ENCODE measurements at places on chromosomes 7 and 10. TPM values are rescaled to one million over a fixed set of nuclear protein-coding genes. Genes with fewer than 3 reads are reported as not detected.

DNA sequence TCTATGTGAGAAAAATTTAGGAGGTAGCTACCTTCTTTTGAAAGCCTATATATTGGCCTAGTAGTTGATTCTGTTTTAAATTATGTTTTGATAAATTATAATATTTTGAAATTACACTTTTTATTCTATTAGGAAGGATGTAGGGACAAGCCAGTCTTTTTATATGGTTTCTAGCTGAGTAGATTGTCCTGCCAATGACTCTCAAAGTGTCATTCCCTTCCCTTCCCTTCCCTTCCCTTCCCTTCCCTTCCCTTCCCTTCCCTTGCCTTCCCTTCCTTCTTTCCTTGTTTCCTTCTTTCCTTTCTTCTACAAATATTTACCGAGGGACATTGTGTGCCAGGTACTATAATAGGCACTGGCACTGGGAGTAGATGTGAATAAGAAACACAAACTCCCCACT, 99.7 kb upstream of the HDAC9 start:
- no peak for DNase-seq

DNA sequence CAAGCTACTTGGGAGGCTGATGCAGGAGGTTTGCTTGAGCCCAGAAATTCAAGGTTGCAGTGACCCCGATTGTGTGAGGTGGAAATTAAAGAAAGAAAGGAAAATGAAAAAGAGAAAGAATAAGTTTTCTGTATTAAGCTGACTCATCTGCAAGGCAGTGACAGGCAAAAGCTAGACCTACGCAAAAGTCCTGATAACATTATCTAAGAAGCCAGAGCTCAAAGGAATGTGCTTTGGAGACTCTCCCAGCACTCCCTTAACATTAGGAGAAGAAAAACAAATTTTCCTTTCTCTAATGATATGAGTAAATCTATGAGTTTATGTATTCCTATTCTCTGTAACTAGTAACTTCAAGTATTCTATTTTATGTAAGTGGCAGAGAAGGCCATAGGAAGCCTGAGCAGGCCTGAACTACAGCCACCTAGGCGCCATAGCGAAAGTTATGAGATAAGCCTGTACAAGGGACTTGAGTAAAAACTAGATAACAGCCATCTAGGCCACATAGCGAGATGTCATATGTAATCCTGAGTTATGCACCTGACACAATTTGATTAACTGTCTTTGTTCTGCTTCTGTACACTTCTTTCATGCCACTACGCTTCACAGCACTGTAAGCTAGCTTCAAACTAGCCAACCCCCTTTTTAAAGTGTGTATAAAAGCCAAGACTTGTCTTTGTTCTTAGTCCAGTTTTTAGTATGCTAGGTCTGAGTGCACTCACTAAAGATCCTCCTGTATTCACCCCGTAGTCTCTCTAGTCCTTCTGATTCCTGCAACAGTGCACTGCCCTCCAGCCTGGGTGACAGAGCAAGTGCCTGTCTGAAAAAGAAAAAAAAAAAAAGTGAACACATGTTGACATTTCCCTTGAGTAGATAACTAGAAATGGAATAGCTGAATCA, 9.4 kb upstream of the ZWINT start:
- DNase-seq = no peak

DNA sequence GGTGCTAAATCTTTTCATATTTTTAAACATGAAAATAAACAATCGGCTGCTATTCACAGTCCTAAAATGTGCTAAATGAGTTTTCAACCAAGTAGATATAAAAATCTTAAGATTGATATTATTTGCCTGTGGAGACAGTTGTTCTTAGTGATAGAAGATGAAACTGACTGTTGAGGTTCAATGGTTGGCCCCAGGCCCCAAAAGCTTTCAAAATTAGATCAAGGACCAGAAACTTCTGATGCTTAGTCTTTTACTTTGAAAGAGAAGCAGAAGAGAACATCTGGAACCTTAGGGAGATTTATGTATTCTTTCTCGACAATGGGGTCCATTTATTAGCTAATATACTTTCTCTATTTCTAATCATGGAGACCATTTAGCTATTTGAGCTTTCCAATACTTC, 155.8 kb downstream of the REEP3 start:
- DNase-seq = no peak

- no peak for DNase-seq
Measured at GRCh38 chr7:5351507-5352265, 68.9 kb downstream of the SLC29A4 start.

DNA sequence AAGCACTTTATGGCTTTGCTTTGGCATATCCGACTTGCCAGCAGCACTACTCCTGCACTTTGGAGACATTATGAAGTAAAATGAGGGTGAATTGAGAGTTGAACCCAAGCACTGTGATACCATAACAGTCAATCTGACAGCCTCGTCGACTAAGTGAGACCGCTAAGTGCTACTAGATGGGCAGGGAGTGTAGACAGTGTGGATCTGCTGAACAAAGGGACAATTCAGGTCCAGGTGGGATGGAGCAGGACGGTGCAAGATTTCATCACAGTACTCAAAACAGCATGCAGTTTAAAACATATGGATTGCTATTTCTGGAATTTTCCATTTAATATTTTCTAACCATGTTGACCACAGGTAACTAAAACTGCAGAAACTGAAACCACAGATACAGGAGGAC, 20.8 kb upstream of the PRTFDC1 start:
- DNase-seq = no peak

The SKIDA1 gene
- 1.3 TPM for total RNA-seq

GRCh38 chr10:113932854-113933253, 78.4 kb downstream of the NHLRC2 start:
- no peak for DNase-seq

DNA sequence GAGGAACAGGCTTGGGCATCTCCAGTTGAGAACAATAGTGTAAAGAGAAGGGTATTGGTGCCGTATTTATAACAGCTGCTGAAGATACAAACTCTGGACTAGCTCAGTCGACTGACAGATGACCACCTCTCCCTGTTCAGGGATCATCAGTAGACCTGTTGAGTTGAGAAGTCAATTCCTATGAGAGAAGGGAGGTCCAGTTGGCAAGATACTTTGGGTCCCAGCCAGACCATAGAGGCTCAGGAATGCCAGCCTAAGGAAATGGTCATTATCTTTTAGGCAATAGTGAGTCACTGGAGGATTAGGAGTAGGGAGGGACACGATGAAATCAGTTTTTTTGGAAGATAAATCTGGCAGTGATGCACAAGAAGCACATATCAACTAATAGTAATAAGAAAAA, 202.9 kb downstream of the TRIL start:
- DNase-seq = peak; percentile 77

GRCh38 chr10:63054889-63055611, 78.1 kb upstream of the NRBF2 start:
- no peak for DNase-seq

DNA sequence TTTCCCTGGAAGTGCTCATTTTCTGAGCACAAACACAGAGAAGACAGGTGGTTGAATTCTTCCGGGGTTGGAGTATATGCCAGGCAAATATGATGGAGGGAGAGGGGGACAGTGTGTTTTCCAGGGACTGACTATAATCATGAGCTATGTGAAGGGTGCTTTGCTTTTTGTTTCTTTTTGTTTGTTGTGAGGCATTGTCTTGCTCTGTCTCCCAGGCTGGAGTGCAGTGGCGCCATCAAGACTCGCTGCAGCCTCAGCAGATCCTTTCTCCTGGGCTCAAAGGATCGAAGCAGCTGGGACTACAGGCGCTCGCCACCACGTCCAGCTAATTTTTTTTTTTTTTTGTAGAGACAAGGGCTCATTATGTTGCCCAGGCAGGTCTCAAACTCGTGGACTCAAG, 47.3 kb upstream of the CPN1 start:
- no peak for DNase-seq

GRCh38 chr7:120942861-120943260, 7.7 kb upstream of the ING3 start:
- no peak for DNase-seq

- DNase-seq = no peak
Measured at GRCh38 chr10:96708456-96708855, 11.9 kb downstream of the PIK3AP1 start.

DNA sequence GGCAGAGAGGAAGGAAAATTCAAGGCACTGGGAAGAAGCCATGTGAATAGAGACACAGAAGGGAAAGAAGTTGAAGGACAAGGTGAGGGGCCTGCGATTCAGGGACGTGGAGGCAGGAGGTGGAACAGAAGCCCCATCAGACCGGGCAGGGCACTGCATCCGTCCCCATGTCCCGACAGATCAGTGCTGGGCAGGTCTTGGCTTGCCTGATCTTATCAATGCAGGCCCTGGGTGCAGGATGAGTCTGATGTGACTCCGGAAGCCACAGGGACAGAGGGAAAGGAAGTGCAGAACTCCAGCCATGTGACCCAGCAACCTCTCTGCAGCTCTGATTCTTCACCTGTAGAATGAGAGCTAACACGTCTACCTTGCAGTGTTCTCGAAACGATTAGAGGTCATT, 136.2 kb upstream of the CTBP2 start:
- no peak for DNase-seq

The NEBL gene
- not detected for total RNA-seq

- no peak for DNase-seq
Measured at GRCh38 chr7:44273681-44274622, 51.4 kb downstream of the CAMK2B start.

The PRSS37 gene
- not detected for total RNA-seq

DNA sequence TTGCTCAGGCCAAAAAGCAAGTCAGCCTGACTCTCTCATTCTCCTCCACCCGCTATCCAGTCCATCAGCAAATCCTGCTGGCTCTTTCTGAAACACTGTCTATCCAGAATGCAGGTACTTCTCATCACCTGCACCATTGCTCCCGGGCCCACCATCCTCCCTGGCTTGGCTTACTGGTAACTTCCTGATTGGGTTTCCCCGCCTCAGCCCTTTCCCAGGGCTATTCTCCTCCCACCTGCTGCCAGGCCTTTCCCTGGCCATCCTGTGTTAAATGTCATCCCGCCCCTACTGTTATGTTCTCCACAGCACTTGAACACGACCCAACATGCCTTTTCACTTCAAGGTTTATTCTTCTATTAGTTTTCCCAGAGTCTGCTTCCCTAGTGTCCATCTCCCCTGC, 124.0 kb downstream of the CNNM2 start:
- no peak for DNase-seq

The RPP38 gene
- 6.6 TPM for total RNA-seq

GRCh38 chr7:31767686-31768358, 80.8 kb downstream of the PPP1R17 start:
- no peak for DNase-seq

GRCh38 chr10:83522881-83523386, 616.4 kb upstream of the GHITM start:
- DNase-seq = no peak

DNA sequence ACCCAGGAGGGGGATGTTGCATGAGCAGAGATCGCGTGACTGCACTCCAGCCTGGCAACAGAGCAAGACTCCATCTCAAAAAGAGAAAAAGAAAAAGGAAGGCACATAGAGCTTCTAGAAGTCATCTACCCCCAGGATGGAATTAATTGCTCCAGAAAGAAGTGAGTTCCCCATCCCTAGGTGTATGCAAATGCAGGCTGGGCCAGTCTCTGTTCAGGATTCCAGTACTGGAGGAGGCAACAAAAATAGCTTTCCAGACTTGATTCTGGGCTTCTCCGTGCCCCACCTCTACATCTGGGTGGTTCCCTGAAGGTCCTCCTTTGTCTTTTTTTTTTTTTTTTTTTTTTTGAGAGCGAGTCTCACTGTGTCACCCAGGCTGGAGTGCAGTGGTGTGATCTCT, 28.6 kb downstream of the CASTOR2 start:
- DNase-seq = no peak

GRCh38 chr10:122271076-122271475, at the start of gene BTBD16:
BTBD16 (plus strand) TSS chr10:122271296; CDS start chr10:122275082, 3,786 bp downstream.
- no peak for DNase-seq

DNA sequence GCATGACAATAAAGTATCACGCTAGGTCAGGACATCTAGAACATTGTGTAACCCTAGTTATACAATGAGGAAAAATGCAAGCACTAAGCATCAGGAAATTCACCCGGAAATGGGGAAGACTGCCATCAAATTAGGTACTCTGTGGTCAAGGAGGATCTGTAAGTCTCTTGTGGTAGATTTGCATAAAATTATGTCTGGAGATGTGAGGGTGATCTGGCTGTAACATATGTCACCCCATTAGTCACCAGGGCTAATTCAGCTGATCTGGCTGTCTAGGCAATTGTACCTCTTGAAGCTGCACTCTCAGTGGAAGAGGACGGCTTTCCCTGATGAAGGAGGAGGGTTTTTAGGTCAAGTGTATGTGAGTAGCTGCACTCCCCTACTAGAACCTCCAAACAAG, 14.8 kb downstream of the AKR1D1 start:
- peak; percentile 19 for DNase-seq

- no peak for DNase-seq
Measured at GRCh38 chr7:4774007-4774406, 1.4 kb upstream of the AP5Z1 start.

GRCh38 chr10:114319406-114320248, 80.6 kb downstream of the VWA2 start:
- no peak for DNase-seq

The CYP3A4 gene
- 0.11 TPM for total RNA-seq

DNA sequence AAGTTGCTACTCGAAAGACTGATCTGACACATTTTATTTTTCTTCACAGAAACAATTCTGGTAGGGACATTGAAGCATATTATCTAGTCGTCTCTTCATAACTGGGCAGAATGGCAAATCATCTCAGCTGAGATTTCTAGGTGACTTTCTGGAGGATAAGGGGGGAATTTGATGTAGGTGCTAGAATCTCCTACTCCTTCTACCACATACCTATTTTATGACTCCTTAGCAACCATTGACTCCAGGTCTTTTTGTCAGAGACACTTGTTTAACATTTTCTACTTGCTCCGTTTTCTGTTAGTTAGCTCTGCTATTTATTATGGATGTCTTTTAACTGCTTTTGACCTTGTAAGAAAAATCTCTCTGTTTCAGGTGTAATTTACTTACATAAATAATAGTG, 380.9 kb upstream of the SEMA3C start:
- no peak for DNase-seq

DNA sequence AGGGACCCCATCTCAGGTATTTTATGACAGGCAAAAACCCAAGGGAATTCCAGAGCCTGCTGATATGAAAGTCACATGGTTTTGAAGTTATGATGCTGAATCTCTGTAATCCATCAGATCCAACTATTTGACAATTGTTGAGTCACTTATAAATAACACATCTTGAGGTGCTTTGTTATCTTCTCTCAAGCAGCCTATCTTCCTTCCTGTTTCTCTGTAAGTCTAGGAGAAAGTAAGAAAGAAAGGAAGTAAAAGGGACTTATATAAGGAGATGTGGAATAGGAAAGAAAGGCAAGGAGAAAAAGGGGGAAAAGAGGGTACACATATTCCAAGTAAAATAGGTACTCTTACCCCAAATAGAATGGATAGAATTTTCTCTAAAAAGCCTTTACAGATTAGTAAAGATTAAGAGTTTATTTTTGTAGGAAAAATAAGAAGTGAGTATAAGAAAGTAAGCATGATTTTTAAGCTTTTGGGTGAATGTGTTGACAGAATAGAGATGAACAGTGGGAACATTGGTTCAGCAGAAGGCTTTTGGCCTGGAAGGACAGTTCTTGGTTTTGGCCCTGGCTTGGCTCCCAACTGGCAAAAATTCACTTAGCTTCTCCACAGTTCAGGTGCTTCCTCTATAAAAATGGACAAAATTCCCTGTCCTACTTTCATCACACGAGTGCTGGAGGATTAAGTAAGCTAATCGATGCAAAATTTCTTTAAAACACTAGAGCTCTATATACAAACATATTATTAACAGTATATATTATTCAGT, 39.6 kb upstream of the ANK3 start:
- DNase-seq = no peak
